ENCODE measurements at places on chromosomes 1 and 21.

DNA sequence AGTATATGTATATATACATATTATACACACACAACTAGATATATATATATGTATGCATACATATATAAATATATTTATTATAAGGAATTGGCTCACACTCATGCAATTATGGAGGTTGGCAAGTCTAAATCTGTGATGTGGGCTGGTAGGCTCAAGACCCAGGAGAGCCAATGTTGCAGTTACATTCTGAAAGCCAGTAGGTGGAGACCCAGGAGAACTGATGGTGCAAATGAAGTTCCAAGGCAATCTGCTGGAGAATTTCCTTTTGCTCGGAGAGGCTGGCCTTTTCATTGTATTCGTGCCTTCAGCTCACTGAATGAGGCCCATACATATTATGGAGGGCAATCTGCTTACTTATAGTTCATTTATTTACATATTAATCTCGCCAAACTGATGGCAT is 9.4 kb downstream of the IVL start:
- no peak for DNase-seq

- DNase-seq = no peak
Measured at GRCh38 chr1:70101231-70101630, 104.1 kb downstream of the LRRC40 start.

GRCh38 chr21:34997294-34997693 is 51.8 kb downstream of the RUNX1 start:
- no peak for DNase-seq

DNA sequence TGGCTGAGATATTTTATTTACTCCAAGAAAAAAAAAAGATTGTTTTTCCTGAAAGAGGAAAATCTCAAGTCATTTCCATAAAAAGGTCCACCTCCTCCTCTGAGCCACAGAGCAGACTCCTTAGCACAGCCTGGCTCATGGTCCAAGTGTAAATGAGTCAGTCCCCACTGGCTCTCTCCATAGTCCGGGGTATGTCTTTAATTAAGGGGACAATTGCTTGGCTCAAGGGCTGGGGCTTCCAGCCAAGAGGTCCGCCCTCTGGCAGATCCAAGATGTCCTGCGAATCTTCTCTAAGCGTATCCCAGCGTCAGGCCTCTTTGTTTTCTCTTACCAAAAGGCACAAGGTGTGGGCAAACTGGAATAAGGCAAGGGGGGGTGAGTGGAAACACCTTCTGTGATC is 33.3 kb downstream of the FOXD2 start:
- no peak for DNase-seq

GRCh38 chr1:155989242-155990004 is 11.1 kb upstream of the ARHGEF2 start:
- peak; percentile 7 for DNase-seq

DNA sequence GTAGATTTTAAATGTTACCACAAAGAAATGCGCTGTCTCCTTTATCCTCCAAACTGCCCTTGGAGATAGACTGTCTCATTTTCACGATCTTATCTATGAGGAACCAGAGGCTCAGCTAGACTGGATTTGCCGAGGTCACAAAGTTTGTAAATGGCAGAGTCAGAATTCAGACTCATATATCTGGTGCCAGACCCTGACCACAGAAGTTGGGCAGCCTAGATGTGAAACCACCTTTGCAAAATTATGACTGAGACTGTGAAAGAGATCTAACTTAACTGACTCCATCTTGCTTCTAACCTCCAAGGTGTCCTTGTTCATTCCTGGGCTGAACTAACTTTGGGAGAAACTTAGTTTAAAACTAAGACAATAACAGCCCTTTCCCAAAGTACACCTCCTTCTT is 14.1 kb downstream of the CNR2 start:
- DNase-seq = no peak

DNA sequence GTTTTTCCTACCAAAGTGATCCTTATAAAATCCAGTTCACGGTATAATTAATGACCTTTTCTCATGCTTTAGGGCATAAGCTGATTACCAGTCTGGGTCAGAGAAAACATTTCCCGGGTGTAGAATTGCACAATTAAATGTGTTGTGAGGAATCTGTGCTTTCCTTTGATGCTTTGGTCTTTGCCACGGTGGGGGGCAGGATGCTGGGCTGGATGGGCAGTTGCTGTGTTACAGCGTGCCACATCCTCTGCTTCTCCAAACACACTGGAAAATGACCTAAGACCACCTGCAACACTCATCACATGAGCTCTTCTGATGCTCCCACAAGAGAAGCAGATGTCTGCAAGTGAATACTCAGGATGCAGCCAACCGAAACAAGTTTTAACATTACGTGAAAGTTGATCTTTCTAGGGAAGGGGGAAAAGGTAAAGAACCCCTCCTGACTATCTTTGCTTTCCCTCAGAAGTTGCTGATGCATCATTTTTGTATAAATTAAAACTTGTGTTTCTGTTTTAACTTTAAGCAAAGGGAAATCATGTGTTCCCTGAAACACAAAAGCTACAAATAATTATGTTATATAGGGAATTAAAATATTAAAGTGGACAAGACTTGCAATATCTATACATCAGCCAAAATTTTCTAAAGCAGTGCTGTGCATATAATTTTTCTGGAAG is 515.3 kb upstream of the NR5A2 start:
- DNase-seq = no peak

GRCh38 chr21:38729754-38730379 is 75.9 kb upstream of the ETS2 start:
- no peak for DNase-seq

DNA sequence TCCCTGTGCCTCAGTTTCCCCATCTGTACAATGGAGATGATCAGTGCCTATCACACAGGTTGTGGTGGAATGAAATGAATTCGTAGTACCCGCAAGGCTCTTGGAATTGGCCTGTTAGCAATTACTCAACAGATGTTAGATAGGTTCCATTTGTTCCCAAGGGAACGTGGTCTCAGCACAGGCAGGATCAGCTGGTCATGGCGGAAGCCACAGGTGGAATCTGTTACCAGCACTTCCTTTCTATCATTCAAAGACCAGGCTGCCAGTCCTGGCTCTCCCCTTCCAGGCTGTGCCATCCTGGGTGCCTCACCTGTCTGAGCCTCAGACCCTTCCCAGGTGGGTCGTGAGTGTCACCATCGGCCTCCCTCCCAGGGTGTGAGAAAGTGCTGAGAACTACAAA is 61.5 kb downstream of the FBXO2 start:
- no peak for DNase-seq

GRCh38 chr1:26044971-26045721 is 772 bp downstream of the SLC30A2 start:
- DNase-seq = no peak

GRCh38 chr1:181083842-181084605 is 4.5 kb upstream of the IER5 start:
- no peak for DNase-seq

DNA sequence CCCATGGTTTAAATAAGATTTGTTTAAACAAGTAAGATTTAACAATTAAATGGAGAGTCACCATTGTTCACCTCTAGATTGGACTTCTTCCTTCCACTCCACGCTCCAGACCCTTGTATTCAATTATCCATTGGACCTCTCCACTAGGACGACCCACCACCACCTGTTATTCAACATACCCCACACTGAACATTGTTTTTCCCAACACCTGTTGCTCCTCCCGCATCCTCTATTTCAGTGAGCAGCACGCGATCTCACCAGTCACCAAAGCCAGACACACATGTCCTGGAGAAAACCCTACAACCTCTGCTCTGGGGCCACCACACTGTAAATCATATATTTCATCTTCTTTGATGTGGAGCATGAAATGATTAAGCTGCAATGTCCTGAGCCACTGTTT is 28.6 kb downstream of the ATP8B2 start:
- DNase-seq = no peak

DNA sequence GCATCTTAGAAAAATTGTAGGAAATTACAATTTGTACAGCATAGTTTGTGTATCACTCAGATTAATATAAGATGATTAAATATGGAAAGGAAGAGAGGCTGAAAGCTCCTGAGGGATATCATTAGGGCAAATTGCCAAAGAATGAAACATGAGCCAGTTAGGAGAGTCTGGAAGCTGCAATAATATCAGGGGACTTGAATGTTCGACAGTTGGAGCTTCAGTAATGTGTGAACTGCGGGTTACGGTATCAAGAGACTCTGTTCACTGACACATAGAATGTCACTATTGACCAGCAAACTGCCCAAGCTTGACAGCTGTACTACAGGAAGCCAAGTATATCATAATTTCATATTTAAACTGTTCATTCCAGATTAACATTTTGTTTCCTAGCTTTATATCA is 157.2 kb downstream of the DENND1B start:
- no peak for DNase-seq

DNA sequence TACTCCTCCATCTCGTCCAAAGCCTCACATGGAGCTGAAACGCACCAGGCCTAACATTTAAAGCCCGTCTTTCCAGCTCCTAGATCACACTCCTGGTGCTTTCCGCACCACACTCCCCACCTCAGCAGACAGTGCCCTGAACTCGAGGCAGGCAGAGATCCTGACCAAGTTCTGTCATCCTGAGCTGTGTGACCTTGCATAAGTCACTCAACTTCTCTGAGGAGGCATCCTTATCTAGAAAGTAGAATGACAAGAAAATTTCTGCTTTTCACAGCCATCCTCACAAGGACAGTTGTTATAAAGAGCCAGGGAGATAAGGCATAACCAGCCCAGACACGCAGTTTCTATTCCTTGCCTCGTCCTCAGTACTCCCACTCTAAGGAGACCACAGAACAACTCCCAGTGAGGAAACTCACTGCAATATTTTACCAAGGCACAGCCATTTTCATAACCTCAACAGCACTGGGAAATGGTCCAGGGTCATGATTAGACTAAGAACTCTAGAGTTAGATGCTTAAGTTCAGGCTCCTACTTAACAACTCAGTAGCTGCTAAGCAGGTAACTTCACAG is 3.1 kb downstream of the LRP8 start:
- DNase-seq = no peak

DNA sequence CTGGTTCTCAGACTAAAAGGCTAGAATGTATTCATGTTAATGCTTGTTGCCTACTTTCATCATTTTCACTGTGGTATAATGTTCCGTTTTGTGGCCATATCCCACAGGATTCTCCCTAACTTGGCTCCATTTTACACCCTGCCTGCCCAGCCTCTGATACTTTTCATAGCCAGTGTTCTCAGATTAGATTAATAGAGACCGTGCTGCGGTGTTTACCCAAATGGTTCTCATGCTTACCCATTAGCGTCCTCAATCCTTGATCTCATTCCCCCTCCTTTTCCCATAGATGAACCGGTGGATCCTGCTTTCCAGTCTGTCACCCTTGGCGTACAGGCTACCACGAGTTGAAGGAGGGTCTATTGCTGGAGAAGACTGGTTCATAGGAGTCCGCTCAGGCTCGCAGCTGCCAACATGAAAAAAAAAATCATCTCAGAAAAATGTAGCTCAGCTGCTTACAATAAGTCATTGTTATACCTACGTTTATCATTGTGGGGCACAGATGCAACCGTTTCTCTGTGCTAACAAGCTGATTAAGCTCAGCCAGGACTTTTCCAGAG is 78.7 kb downstream of the SETD4 start:
- DNase-seq = no peak

DNA sequence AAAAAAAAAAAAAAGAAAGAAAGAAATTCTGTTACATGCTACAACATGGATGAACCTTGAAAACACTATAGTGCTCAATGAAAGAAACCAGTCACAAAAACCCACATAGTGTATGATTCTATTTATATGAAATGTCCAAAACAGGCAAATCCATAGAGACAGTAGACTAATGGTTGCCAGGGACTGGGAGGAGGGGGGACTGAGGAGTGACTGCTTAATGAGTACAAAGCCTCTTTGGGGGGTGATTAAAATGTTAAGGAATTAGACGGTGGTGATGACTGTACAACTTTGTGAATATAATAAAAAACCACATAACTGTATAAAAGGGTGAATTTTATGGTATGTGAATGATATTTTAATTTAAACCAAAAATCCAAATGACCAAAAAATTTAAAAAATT is 116.0 kb upstream of the GUCA2B start:
- no peak for DNase-seq

DNA sequence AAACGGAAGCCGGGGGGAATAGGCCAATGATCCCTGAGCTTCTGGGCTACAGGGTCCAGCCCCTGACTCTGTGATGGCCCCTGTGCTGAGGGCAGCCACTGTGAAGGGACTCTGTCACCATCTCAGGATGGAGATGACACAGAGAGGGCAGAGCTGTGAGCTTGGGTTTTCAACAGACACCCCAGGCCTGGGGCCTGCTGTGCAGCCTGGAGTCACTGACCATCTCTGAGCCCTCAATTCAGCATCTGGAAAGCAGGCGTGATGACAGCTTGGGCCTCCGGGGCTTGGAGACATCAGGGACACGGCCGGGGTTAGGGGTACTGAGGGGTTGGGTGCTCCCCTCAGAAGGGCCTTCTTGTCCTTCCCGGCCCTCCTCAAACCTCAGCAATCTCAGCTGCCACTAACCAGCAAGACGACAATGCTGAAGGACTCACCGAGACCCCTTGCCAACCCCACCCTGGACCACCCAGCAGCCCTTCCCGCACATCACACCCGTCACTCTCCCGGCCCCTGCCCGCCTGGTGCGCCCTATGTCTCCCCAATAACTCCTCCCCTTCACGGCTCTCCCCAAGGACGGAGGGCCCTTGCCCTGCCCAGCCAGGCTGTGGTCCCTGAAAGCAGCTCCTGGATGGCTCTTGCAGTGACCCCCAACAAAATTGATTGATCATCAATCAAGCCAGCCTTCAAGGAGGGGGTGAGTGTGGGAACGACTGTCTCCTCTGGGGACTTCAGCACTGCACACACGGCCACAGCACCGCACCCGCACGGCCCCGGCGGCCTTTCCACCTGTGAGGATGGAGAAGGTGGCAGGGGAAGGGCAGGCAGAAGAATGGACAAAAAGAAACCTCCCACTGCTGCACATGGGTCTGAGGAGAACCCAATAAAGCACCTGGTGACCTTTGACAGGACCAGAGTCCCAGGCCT is 4.3 kb downstream of the MEGF6 start:
- no peak for DNase-seq

- DNase-seq = no peak
Measured at GRCh38 chr1:111191496-111191895, 8.9 kb downstream of the DENND2D start.

- peak; percentile 89 for DNase-seq
Measured at GRCh38 chr1:90721210-90722194, 4.4 kb upstream of the BARHL2 start.

GRCh38 chr1:91621360-91621759 is 120.7 kb downstream of the CDC7 start:
- no peak for DNase-seq

DNA sequence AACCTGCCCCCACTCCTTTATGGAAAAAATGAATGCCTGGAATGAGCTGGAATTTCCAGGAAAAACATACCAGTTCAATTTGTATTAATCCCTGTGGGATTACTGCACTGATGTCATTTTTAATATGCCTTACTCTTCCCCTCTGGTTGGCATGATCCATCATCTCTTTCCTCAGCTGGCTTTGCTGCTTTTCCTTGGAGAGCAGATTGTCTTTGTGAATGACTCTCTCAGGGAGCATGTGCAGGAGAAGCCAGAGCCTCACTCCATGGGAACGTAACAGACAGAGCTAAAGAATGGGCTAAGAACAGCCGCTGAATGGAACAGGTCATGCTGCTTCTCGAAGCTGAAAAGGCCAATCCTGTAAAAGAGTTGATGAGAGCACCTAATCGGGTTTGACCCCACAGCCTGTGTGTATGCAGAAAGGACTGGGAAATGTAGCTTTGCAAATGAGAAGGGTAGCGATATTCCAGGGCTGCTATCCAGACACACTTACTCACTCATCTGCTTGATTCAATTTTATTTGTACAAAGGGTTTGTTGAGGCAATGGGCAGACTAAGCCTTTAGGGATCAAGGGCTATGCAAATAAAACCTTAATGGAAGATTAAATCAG is 20.7 kb downstream of the PHC2 start:
- peak; percentile 46 for DNase-seq

- no peak for DNase-seq
Measured at GRCh38 chr1:108046026-108046425, 81.0 kb upstream of the VAV3 start.

Measured in NCI-H2029 treated with DMSO at 0.1 percent for 48 hours (cell line).